CD4-positive, alpha-beta T cell treated with Interleukin-6 for 4 hours (primary cell): ENCODE measurements at places on chromosomes 5 and 9.

GRCh38 chr5:113427871-113428574 is 6.8 kb downstream of the TSSK1B start:
- no peak for DNase-seq

GRCh38 chr9:89885156-89885555 is 280.3 kb downstream of the GADD45G start:
- DNase-seq, result no peak

GRCh38 chr9:132242621-132243155 is 80.8 kb downstream of the NTNG2 start:
- DNase-seq, result peak; percentile 24

GRCh38 chr9:112878752-112879151 is 11.9 kb downstream of the SLC46A2 start:
- DNase-seq, result no peak

DNA sequence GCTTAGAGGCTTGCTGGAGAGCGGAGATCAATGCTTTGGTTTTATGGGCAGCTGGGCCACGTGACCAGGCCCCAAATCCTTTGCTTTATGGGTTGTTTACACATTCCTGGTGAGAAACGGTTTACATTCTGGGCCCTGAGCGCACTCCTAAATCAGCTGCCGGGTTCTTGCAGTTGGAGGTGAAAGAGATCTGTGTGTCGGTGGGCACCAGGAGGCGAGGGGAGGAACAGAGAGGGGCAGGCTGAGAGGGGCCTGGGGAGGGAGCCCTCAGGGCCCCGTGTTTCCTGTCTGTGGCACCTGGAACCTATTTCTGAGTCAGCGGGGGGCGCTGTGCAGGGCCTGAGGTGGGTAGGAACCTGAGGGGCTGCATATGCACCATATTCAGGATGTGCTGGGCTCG is 63.5 kb upstream of the HAND1 start:
- DNase-seq, result no peak

DNA sequence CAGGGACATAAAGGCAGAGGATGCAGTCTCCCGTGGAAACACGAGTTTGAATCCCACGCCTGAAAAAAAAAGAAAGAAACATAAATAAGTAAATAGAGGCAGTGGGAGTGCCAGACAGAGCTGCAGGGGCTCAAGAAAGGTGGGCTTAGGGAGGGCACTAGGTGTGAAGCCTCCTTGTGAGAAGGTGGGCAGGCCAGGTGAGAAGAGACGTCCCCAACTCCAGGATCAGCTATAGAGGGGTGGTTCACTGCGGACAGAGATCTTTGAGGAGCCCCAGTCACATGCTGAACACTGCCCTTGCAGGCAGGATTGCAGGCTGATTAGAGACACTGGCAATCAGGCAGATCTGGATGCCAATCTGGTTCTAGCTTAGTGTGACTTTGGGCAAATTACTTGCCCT is 172.1 kb downstream of the RGS3 start:
- DNase-seq, result no peak
